ENCODE measurements at places on chromosomes 4 and X.

DNA sequence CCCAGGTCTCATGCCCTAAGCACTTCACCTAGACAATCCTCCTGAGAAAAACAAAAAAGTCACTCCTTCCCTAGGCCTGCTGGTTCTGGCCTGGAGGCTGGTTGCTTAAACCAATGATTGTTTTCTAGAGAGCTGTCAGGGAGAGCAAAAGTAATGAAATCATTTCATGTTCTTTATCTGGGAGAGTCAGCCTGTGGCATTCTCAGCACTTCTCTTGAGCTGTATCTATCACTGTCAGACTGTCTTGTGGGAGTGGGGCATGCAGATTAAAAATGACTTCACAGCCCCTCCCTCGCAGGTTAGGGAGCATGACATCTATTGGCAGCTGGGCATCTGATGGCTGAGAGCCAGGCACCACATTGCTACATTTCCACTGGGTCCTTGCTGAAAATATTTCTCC lies 20.4 kb upstream of the TMEM154 start:
- no peak for DNase-seq

DNA sequence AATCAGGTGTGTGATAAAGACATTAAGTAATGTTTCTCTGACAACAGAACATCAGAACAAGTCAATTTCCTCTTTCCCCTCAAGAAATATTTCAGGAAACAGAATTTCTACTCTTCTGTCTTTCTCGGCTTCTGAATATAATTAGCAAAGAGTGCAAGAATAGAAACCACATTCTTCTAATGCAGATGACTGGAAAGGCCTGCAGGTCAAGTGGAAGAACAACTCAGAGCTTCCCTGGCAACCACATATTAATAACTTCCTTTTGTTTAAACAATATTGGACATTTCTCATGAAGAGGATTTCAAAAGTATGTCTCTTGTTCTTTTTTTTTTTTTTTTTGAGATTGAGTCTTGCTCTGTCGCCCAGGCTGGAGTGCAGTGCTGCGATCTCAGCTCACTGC lies 225.5 kb downstream of the PARM1 start:
- DNase-seq, result no peak

DNA sequence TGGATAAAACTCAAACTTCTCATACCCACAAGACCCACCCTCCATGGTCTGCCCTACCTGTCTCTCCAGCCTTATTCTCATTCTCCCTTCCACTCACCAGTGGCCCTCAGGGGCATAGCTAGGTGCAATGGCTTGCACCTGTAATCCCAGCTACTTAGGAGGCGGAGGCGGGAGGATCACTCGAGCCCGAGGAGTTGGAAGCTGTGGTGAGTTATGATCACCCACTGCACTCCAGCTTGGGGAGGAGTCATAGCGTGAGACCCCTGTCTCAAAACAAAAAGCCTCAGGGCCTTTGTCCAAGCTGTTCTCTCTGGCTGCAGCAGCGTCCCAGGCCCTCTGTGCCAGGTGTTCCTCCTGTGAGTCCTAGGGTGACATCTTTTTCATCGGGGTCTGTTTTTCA lies 16.5 kb downstream of the TKTL1 start:
- DNase-seq, result no peak

DNA sequence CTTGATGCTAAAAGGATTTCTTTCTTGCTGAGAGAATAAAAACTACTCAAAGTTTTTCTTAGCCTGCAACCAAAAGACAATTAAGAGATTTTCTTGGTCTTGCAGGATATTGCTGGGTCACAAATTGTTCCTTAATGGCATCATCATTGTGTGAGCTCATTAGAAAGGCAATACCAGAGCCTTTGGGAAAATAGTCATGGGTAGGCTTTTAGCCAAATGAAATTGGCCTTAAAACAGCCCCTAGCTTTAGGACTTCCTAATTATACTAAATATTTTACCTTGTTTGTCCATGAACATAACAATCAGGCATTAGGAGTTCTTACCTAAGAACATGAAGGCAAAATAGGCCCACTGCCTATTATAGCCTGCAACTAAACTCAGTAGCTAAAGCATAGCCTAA lies 10.4 kb upstream of the FAM13A start:
- DNase-seq, result no peak

- no peak for DNase-seq
Measured at GRCh38 chr4:38800961-38801450, 3.6 kb downstream of the TLR1 start.

GRCh38 chr4:173525118-173526011 lies 4.7 kb downstream of the HAND2 start:
- no peak for DNase-seq

GRCh38 chr4:140281828-140282552 lies 91.5 kb upstream of the SCOC start:
- DNase-seq, result no peak

- DNase-seq, result no peak
Measured at GRCh38 chrX:34638116-34638515, 19.0 kb downstream of the TMEM47 start.

- no peak for DNase-seq
Measured at GRCh38 chrX:1558761-1559468, 21.9 kb upstream of the P2RY8 start.

GRCh38 chrX:20477836-20478524 lies 211.3 kb upstream of the RPS6KA3 start:
- DNase-seq, result no peak

DNA sequence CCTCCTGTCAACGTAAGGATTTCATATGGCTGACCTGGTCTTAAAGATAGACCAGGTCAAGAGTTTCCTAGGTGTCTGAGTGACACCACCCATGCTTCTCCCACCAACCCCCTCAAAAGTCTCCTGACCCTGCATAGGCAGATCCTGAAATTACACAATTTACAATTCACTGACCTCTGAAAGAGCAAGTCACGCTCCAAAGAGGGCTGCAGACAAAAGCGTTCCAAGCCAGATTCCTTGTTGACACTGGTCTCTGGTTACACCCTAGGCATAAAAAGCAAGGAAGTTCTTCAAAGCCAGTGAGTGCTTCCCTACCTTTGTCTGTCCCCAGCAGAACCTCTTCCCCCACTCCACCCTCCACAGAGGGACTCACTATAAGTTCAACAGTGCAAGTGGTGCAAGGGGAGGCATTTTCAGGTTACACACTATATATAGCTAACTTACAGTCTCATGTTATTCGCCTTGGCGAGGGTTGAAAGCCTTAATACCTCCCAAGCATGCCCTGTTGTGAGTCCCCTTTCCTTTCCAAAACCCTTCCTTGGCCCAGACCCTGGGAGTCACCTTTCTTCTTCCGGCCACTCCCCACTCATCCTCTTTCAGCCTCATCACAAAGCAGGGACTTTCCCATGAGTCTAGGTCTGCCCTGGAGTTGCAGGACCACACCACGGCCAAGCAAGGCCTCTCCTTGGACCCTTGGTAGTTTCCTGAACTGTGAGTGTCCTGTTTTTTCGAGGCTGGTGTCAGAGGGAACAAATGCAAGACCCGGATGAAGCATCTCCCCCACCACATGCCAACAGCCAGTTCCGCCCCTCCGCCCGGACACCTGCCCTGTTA lies 58.0 kb upstream of the KLF3 start:
- no peak for DNase-seq

Measured in cerebellar nuclear complex (tissue), 1 donor.